Neural crest cell (in vitro differentiated cells): ENCODE measurements at places on chromosomes 7 and 10. TPM values are rescaled to one million over a fixed set of nuclear protein-coding genes. Genes with fewer than 3 reads are reported as not detected.

DNA sequence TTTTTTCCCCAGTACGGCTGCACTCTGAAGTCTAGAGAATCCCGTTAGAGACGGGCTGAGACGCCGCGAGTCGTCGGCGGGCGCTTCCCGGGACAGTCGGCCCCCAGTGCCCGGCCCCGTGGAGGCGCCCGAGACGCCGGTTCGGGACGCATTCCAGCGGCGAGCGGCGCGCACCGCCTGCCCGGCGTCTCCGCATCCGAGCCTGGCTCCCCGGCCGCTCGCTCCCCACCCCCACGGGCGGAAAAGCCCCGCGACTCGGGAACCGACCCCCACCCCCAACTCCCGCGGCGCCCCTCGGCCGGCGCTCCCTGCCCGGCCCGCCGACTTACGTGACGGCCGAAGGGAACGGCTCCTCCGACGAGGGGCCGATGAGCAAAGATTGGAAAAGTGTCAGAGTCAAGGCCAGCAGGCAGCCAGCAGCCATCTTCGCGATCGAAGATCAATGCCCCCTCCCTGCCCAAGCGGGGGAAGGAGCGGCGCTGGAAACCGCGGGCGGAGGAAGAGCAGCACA, 486 bp downstream of the CACNA2D1 start:
- DNase-seq = no peak

Gene SLC4A2
- total RNA-seq = 139 and 141 TPM in 2 replicates

DNA sequence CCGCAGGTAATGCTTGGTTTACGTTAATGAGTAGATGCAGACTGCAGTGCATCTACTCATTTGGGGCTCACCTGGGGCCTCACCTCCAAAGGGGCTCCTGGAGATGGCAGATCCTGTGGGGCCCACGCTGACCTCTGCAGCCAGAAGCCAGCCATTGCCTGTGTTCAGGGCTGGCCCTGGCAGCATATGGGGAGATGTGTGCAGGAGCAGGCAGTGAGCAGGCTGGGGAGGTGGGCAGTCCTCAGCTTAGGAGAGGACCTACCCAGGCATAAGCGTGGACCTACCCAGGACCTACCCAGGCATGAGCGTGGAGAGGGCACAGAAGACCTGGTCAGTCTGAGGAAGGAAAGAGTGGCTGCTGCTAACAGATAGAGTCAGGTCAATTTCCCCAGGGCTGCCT, 178.5 kb downstream of the PTPRN2 start:
- no peak for DNase-seq

GRCh38 chr10:3398825-3399646, 226.5 kb upstream of the PITRM1 start:
- peak; percentile 52 for DNase-seq

GRCh38 chr7:75652788-75653187, 86.0 kb downstream of the HIP1 start:
- DNase-seq = no peak

DNA sequence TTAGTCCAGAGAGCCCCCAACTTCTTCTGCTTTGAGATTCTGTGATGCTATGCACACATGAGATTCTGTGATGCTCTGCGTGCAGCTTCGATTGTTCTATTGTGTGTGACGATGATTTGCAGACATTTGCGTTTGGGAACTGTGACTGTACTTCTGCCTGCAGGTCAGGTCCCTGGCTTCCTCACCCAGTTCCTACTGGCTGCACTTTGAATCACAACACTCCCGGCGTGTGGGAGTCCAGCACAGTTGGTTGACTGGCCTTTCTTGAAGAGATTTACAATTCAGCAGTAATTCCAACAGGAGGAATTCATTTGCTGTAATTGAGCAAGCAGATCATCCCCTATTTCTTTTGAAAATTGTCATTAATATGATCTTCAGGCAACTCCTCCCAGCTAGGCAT, 252.2 kb upstream of the YAE1 start:
- DNase-seq = no peak

DNA sequence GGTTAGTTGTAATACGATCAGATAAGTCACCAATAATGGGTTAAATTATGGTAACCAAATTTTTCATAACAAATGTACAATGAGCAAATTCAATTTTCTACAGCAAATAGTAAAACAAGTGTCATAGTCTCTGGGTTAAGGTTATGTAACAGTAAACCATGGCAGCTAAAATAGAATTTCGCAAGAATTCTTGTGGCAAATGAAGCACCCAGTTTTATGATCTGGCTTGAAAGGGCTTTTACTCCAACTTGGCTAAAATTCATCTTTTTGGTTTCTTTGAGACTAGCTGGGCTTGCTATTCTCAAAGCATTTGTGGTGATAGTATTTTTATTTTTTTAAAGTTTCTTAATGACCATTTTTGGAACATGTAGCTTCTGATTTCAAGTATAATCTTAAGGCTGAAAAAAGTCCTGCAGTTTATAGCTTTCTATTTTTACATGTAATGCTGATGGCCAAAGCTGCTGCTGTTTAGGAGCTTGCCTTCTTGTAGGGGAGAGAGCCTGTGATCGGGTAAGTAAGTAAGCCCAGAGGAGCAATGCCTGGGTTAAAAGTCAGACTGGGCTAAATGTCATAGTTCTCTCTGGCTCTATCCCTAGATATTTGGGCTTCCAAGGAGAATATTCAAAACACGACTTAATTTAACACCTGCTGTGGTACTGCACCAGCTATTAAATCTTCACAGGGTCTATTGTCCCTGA, 55.5 kb upstream of the SYPL1 start:
- DNase-seq = no peak

DNA sequence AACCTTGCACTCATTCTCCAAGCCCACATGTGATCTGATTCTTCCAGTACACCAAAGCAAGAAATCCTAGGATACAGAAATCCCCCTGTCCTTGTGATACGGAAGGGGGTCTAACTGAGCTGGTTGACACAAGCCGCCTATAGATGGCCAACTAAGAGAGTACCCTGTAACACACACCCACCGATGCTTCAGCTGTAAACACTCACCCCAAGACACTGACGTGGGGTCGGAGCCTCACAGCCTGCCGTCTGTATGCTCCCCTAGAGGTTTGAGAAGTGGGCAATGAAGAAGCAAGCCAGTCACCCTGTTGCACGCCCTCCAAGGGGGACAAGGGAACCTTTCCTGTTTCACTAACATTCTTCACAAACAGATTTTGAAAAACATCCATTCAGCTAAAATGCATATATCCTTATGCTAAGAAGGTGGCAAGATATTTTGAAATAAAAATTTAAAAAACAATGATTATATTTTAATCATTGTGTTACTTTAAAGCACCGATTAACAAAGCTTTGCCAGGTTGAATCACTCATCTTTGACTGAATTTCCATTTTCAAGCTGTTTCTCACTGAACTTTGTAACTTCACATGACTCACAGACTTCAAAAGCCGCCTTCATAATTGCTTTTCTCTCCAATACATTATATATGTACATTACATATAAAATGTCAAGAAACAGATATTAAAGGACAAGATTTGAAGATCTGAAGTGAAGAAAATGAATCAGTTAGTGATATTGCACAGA, 329.3 kb downstream of the ARL4A start:
- DNase-seq = no peak

- DNase-seq = no peak
These were observed 162.2 kb downstream of the SH3PXD2A start for GRCh38 chr10:103692952-103693811.

DNA sequence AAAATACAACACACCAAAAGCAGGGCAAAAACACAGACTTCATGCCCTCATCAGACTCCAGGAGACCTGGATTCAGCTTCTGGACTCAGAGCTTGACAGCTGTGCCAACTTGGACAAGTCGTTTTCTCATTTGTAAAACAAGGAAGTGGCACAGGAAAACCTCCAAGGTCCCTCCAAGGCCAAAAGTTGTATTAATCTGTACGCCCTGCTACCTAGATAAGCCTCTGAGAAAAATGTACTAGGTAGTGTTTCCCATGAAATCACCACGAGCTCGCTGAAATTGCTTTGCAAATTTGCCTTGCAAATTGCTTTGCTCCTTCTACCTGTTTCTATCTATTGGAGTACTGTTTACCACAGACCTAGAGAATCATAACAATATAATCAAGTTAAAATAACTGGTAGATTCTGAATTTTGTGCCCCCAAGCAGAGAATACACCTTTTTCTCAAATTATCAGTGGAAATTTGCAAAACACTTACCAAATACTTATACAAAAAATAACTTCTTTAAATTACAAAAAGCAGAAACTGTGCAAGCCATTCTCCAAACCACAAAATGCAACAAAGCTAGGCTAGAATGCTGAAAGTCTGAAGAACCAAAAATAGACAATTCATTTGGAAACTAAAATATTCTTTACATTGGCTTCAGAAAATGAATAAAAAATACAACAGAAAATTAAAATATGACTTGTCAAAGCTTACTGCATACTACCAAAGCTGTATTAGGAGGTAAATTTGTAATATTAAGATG, 158.1 kb upstream of the CHST15 start:
- no peak for DNase-seq

Gene MEOX2
- 1.3 and 1.4 TPM in 2 replicates for total RNA-seq

DNA sequence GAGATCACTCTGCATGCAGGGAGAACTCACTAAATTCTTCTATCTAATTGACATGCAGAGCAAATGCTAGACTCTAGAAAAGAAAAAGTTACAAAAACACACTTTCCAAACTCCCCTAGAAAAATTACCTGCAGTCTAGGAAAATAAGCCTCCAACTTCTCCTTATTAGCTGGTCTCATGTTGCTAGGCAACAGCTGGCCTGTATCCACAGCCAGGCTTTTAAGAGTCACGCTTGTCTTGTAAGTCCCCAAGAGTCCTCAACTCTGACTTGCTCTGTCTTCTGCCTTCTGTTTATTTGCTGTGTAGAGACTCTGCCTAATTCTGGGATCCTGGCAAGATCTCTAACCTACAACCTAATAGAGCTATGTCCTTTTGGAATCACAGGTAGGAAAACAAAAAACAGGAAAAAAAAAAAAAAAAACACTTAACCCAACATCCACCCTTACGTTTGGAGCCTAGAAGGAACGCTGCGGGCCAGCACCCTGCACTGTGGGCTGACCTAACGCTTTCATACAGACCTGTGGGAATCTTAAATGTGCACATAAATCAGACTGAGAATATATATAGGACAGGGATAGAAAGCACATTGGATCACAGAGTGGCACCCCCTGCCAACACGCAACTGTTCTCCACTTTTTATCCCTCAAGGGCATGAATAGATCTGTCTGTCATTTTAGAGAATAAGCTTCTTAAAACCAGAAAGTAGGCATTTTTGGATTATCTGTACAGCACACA, 117.0 kb upstream of the PTPRZ1 start:
- no peak for DNase-seq
